DMS53 (cell line): ENCODE measurements at places on chromosomes 11 and 22.

DNA sequence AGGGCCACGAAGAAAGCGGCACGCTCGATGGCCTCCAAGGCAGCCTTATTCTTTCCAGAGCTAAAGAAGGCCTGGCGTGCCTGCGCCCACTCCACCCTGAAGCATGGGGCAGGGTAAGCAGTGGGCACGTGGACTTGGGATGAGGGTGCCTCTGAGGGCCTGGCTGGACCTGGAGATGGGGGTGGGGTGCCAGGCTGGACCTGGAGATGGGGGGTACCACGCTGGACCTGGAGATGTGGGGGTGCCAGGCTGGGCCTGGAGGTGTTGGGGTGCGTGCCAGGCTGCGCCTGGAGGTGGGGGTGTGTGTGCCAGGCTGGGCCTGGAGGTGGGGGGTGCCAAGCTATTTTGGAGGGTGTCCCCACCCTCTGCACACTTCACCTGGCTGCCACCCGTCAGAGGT, 5.3 kb downstream of the CPT1B start:
- no peak for DNase-seq

GRCh38 chr22:19678949-19679521, 35.3 kb upstream of the SEPTIN5 start:
- no peak for DNase-seq

DNA sequence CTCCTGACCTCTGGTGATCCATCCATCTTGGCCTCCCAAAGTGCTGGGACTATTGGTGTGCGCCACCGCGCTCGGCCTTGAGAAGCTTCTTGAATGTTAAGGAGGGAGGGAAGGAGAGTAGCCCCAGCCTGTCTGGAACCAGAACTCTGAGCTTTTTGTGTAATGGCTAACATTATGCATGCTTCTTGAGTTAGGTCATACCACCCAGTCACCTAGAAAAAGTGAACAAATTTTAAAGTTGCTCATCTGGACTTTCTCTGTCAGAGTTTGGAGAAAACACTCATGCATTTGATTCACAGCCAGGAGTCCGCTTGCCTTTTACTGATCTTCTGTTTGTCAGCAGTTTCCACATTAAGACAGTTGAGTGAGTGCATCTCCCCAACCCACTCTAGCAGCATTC, 82.1 kb downstream of the PPP6R3 start:
- no peak for DNase-seq

GRCh38 chr11:120079750-120080610, 57.9 kb downstream of the TRIM29 start:
- DNase-seq, result peak; percentile 47

DNA sequence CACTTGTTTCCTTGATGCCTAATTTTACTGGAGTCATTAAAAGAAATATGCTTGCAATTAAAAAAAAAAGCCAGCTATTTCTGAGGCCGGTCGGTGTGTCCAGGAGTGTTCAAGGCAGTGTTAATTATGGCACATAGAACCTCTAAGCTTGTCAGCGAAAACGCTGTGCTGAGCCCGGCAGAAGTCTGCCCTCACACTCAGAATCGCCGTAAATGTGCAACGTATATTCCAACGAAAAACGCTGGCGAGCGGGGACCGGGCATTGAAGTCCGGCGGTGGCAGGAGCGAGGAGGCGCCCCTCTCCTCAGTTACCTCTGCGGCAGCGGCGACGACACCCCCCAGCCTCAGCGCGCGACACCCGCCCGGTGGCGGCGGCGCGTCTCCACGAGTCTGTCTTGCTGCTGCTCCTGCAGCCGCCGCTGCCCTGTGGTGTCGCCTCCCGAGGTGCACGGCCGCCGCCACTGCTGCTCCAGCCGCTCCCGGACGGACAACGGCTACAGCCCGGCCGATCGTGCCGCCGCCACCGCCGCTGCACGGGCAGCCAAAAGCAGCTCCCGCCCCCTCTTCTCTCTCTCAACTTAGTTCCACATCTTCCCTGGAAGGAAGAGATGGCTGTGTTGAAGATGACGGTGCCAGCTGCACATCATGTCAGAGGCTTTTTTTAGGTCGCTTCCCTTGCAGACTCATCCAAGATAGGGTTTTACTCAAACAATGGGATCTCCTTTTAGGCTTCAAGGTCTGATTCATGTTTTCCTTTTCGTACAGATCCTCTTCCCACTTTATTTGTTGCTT, 56.0 kb downstream of the JAM3 start:
- DNase-seq, result no peak
